ENCODE measurements at places on chromosomes 7 and 10.

DNA sequence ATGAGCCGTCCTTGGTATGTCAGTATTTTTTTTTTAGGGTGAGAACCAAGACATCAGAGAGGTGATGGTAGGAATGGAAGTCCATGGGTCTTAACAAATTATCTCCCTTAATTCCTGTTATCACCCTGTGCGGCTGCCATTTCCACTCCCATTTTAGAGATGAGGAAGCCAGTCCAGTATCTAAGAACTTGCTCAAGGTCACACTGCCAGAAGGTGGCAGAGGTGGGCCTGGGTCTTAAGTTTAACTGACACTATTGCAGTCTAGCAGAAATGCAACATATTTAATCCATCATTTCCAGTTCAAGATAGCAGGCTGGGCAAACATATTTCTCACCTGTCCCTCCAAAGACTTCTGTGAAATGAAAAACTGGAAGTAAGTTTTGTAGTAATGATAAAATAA, 108.3 kb downstream of the GLI3 start:
- H3K27me3 ChIP-seq = no peaks in the 10 kb centered on the region
- no peak for DNase-seq
- H3K27ac ChIP-seq = no peak overlapping the region

- H3K27ac ChIP-seq = no peak overlapping the region
- peaks cover 37% of the 10 kb centered on the region for H3K27me3 ChIP-seq
- no peak for DNase-seq
- no peaks in the 10 kb centered on the region for H3K36me3 ChIP-seq
These were observed 219.5 kb upstream of the HPS1 start for GRCh38 chr10:98666276-98666675.

GRCh38 chr7:69946901-69947300, 348.6 kb downstream of the AUTS2 start:
- H3K36me3 ChIP-seq = no peaks in the 10 kb centered on the region
- H3K27me3 ChIP-seq = no peaks in the 10 kb centered on the region
- DNase-seq = no peak
- no peak overlapping the region for H3K27ac ChIP-seq
- H3K4me3 ChIP-seq = no peak overlapping the region

GRCh38 chr7:71633551-71634008, 501.6 kb downstream of the GALNT17 start:
- no peak overlapping the region for H3K27ac ChIP-seq
- DNase-seq = no peak
- H3K36me3 ChIP-seq = no peaks in the 10 kb centered on the region

- no peaks in the 10 kb centered on the region for H3K36me3 ChIP-seq
- DNase-seq = no peak
- H3K27me3 ChIP-seq = peaks cover 20% of the 10 kb centered on the region
- H3K4me1 ChIP-seq = peaks cover 39% of the 10 kb centered on the region
These were observed 4.4 kb upstream of the SEMA3C start for GRCh38 chr7:80923211-80923612.

DNA sequence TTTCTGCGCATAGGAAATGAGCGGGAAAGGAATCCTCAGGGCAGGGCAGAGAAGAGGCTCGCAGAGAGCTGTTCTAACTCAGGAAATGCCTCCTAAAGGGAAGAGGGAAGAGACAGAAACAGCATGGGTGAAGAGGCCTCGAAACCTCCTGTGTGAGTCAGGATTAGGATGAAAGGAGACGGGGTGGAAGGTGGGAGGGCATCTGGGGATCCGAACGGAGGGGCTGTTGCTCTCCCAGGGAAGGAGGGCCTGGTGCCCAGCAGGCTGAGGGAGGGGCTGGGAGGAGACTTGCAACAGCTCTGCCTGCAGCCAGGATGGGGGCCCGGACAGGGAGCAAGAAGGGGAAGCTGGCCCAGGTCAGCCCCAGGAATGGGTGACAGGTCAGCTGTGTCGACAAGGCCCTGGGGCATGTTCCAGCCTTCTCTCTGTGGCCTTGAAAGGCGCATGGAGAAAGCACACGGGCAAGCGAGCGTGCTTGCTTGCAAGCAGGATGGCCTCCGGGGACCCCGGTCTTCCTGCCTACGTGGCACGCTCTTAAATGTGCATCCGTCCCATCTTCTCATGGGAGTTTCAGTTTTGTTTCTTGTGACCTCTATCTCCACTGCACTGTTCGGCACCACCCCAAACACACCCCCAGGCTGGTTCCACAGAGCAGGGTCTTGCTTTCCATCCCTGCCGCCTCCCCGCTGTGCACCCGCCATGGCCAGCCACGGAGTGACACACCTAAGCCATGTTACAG, 63.5 kb downstream of the HIPK2 start:
- peak; percentile 64 for DNase-seq
- H3K36me3 ChIP-seq = peaks cover 64% of the 10 kb centered on the region
- H3K27me3 ChIP-seq = no peaks in the 10 kb centered on the region
- peak overlapping the region; percentile 78 for H3K4me3 ChIP-seq
- H3K4me1 ChIP-seq = peaks cover 48% of the 10 kb centered on the region
- H3K27ac ChIP-seq = peak overlapping the region; percentile 96

GRCh38 chr10:55704950-55705349, 656.1 kb downstream of the ZWINT start:
- H3K4me1 ChIP-seq = no peaks in the 10 kb centered on the region
- no peak overlapping the region for H3K4me3 ChIP-seq
- no peak overlapping the region for H3K27ac ChIP-seq
- no peaks in the 10 kb centered on the region for H3K27me3 ChIP-seq

DNA sequence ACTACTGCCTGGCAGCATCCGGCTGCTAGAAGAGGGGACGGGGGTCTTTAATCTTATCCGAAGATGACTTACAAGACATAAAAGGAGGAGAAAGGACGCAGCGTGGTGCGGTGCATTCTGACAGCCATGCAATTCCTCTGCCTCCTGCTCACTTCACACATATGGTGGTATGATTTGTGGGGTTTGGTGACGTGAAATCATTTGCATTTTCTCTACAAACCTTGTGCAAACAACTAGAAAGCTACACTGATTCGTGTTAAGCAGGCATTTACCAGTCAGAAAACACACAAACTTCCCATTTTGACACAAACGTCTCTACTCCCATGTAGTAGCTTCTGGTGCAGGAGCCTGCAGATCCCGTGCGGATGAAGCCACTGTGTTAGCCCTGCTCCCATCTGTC, 6.8 kb upstream of the TCERG1L start:
- H3K4me3 ChIP-seq = no peak overlapping the region
- H3K4me1 ChIP-seq = no peaks in the 10 kb centered on the region
- no peak for DNase-seq
- no peak overlapping the region for H3K27ac ChIP-seq
- H3K27me3 ChIP-seq = peaks cover 76% of the 10 kb centered on the region

GRCh38 chr10:97898429-97898828, 48.8 kb downstream of the GOLGA7B start:
- no peaks in the 10 kb centered on the region for H3K4me1 ChIP-seq
- H3K27ac ChIP-seq = no peak overlapping the region
- peaks cover 22% of the 10 kb centered on the region for H3K27me3 ChIP-seq

DNA sequence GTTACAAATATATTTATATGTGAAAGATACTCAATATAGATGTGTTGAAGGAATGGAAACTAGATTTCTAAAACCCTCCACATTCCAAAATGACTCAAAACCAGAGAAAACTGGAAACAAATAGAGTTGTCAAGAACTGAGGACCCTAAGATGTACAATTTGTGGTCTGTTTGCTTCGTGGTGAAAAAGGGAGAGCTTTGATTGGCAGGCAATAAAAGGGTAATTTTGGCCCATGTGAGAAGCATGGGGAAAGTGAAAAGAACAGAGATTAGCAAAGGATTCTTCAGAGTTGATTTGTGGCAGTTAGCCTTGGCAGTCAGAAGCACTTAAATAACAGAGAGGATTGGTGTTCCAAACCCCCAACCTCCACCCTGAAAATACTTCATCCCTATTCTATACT, 37.1 kb upstream of the DKK1 start:
- peaks cover 3% of the 10 kb centered on the region for H3K36me3 ChIP-seq
- no peak for DNase-seq
- H3K4me1 ChIP-seq = no peaks in the 10 kb centered on the region
- peaks cover 16% of the 10 kb centered on the region for H3K27me3 ChIP-seq
- H3K4me3 ChIP-seq = no peak overlapping the region

GRCh38 chr7:115479448-115479847, 551.1 kb downstream of the TFEC start:
- no peak overlapping the region for H3K4me3 ChIP-seq
- peaks cover 39% of the 10 kb centered on the region for H3K27me3 ChIP-seq
- DNase-seq = no peak
- peaks cover 10% of the 10 kb centered on the region for H3K4me1 ChIP-seq
- H3K27ac ChIP-seq = no peak overlapping the region
- no peaks in the 10 kb centered on the region for H3K36me3 ChIP-seq

GRCh38 chr10:24438800-24439199, 229.9 kb downstream of the KIAA1217 start:
- H3K4me1 ChIP-seq = no peaks in the 10 kb centered on the region
- no peak for DNase-seq
- no peak overlapping the region for H3K27ac ChIP-seq
- H3K36me3 ChIP-seq = no peaks in the 10 kb centered on the region

- no peak for DNase-seq
These were observed 1.3 kb downstream of the UBE2H start for GRCh38 chr7:129951226-129952085.

- DNase-seq = no peak
- no peak overlapping the region for H3K4me3 ChIP-seq
- no peak overlapping the region for H3K27ac ChIP-seq
These were observed 178.5 kb downstream of the TAX1BP1 start for GRCh38 chr7:27918503-27918902.

- H3K36me3 ChIP-seq = no peaks in the 10 kb centered on the region
- no peak overlapping the region for H3K27ac ChIP-seq
- H3K4me1 ChIP-seq = no peaks in the 10 kb centered on the region
- no peak overlapping the region for H3K4me3 ChIP-seq
These were observed 14.7 kb downstream of the FAM241B start for GRCh38 chr10:69644658-69645295.

DNA sequence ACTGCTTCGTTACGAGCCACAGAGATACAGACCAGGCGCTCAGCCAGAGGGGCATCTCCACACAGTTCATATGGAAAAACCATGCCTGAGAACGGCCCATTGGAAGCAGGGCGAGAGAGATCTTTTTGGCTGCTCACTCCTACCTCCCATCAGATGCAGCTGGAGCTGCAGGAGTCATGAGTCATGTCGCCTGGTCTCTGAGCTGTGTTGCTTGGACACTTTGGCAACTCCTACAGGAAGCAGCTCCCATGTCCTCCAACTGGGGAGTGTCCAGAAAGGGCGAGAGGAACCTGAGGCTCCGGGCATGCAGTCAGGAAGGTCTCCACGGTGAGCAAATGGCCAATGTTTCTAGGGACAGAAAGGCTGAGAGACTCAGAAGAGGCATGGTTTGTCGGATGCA, 24.9 kb downstream of the INSIG1 start:
- H3K27me3 ChIP-seq = peaks cover 20% of the 10 kb centered on the region
- H3K36me3 ChIP-seq = no peaks in the 10 kb centered on the region
- no peaks in the 10 kb centered on the region for H3K4me1 ChIP-seq
- H3K27ac ChIP-seq = no peak overlapping the region
- no peak overlapping the region for H3K4me3 ChIP-seq

GRCh38 chr7:47371317-47371716, 210.6 kb downstream of the TNS3 start:
- H3K27me3 ChIP-seq = no peaks in the 10 kb centered on the region
- no peaks in the 10 kb centered on the region for H3K4me1 ChIP-seq
- H3K27ac ChIP-seq = no peak overlapping the region

DNA sequence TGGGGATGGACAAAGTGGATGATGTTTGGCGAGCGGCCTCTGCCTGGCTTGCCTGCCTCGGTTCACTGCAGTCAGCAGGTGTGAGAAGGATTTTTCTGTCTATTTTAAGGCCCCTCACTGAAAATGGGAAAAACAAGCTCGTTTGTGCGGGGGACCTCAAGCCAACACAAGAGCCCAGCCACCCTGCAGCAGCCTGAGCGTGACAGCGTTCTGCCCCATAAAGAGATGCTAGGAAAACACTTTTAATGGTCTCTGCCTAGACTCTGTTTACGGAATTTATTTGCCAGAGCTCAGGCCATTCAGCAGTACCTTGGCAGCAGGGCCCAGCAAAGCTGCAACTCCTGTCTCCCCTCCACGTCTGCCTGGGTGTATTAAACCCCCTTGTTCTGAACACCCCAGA, 131.7 kb downstream of the GRK5 start:
- no peak overlapping the region for H3K27ac ChIP-seq
- DNase-seq = no peak
- H3K36me3 ChIP-seq = peaks cover 37% of the 10 kb centered on the region
- H3K27me3 ChIP-seq = no peaks in the 10 kb centered on the region
- H3K4me1 ChIP-seq = peaks cover 33% of the 10 kb centered on the region

DNA sequence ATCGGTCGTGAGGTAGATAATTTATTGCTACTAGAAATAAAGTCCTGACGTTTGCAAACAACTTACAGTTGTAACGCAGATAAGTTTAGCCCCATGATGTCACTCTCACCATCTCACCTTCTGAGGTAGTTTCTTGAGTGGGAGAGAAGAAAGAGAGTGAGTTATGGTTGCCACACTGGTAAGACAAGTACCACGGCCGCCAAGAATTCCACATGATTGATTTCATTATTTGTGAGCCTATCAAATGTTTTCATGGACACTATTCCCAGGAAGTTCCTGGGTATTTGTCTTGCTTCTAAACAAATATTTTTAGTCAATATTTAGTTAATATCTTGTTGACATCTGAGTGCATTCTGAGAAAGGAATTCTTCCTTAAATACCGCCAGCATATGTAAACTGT, 339.4 kb upstream of the KIAA1217 start:
- no peak overlapping the region for H3K4me3 ChIP-seq
- no peaks in the 10 kb centered on the region for H3K36me3 ChIP-seq
- H3K27ac ChIP-seq = no peak overlapping the region
- no peak for DNase-seq
- peaks cover 14% of the 10 kb centered on the region for H3K4me1 ChIP-seq
- H3K27me3 ChIP-seq = no peaks in the 10 kb centered on the region

DNA sequence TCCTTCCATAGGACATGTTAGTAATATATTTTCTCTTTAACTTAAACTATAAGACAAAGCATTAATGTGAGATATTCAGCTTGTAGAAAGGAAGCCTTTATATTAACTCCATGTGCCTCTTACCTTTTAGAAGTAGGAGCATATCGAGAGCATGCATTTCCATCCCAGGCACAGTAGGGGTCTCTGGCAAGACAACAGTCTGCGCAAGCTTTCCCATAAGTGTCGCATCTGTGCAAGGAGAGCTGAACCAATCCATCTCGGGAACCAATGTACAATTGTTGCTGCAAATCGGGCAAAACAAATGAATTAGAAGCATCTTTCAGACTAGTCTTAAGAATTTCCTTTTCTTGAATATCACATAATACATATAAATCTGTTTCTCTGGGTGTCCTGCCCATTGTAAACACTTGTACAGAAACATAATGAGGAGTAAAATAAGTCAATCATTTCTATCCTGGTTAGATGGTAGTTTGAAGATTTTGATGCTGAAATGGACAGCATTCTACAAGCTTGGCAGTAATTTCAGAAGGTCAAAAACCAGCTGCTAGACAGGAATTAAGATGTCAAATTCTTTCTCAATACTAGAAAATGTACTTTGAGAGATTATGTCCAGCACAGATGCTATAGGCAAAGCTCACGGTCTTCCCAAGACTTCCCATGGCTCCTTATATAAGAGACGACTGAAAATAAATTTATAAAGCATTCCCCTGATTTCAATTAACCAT, 171.8 kb downstream of the SEMA3D start:
- no peaks in the 10 kb centered on the region for H3K36me3 ChIP-seq
- no peaks in the 10 kb centered on the region for H3K27me3 ChIP-seq
- H3K4me1 ChIP-seq = no peaks in the 10 kb centered on the region
- H3K27ac ChIP-seq = no peak overlapping the region
- H3K4me3 ChIP-seq = no peak overlapping the region

GRCh38 chr10:76161301-76161582, 729.8 kb downstream of the LRMDA start:
- no peak for DNase-seq
- H3K36me3 ChIP-seq = no peaks in the 10 kb centered on the region
- no peaks in the 10 kb centered on the region for H3K27me3 ChIP-seq
- H3K27ac ChIP-seq = no peak overlapping the region
- H3K4me3 ChIP-seq = no peak overlapping the region
